ENCODE measurements at places on chromosomes 4 and X.

DNA sequence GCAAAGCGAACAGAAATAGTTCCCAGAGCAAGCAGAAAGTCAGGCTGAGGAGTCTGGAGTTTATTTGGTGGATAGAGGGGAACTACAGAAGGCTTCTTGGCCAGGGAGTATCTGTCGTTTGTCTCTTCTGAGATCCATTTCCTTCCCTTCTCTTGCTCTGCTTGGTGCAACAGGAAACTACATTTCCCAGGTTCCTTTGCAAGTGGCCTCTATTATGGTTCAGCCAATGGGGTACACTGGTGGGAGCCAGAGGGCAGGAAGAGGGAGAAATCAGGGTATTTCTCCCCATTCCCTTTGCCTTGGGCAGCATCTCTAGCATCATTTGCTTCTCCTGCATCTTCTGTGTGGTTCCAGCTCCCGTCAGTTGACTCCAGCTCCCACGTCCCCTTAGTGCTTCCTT, 142.1 kb downstream of the BCOR start:
- no peak for DNase-seq

- DNase-seq, result no peak
Measured at GRCh38 chr4:189436207-189436606, 504.5 kb upstream of the FRG1 start.

DNA sequence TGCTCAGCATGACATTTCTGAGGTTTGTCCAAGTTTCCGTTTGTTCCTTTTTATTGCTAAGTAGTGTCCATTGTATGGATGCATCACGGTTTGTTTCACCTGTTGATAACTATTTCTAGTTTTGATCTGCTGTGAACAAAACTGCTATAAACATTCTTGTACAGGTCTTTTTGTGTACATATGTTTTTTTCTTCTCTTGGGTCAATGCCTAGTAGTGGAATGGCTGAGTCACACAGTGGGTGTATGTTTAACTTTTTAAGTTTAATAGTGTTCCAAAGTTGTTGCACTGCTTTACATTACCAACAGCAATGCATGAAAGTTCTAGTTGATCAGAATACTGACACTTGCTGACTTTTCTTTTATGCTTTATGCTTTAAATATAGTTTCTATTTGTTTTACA, 76.7 kb downstream of the MAOB start:
- no peak for DNase-seq

DNA sequence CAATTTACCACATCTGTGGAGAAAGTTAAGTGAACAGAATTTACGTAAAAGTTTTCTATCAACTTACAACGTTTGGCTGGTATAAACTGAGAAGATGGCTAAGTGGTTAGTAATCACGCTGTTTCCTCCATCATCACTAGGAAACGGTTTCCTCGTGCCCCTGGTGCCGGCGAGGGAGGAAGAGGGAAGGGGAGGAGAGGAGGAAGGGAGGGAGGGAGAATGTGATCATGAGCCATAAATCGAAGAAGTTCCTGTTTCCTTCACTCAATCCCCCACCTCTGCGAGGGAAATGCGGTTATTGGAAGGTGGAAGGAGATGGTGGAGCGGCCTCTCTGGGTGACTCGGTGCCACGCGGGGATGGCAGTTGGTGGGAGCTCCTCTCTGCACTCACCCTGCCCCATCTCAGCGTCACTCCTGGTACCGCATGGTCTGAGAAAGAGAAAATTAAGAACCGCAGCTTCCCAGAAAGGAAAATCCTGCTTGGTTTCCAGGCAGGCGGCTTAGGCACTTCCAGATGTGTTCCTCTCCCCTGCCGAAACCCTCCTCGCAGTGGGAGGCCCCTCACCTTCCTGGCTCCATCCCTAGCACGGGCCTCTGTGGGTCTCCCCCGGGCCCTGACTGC, 216.8 kb downstream of the AFAP1 start:
- DNase-seq, result no peak

DNA sequence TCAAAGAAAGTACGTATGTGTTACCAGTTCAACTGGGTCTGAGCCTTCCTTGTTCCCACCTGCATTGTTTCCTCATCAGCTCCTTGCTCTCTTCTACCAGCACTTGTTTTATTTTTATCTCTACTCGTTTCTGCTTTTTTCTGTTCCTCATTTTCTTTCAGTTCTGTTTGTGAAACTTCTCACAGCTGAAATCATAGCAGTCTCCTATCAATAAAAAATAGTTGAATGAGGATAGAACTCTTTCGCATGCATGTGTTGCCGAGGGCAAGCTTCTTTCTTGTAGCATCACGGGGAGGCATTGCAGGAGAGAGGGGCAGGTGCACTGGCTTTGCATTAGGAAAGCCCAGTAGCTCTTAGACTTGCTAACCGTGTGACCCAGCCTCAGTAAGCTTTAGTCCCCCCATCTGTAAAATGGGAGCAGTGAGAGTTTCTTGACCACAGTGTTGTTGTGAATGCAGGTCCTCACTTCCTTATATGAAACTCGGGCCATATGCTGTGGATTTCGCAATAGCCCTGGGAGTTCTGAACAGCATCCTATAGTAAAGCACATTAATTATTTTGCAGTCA, 24.7 kb downstream of the OFD1 start:
- DNase-seq, result no peak

DNA sequence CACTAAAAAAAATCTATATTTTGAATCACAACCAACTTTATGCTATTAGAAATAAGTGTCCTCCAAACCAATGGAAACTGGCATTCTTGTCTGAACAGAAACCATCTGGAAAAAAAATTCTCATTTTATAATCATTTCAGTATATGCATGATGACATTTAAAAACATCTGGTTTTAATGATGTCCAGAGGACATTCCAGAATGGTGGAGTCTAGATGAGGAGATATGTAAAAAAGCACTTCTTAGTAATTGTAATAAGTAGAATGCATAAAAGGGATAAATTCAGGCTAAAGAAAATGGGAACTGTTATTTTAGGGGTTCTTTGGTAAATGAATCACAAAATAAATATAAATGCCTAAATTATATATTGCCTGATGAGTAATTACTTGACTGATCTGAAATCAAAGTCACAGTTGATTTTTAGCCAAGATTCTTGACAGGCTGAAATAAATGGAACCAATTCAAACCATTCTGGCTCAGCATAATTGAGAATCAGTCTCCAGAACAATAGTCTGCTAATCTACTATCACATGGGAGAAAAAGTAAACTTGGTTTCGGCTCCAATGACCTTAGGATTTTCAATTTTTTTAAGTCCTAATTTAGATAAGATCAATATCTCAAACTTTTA, 636.6 kb downstream of the FAT4 start:
- peak; percentile 33 for DNase-seq

DNA sequence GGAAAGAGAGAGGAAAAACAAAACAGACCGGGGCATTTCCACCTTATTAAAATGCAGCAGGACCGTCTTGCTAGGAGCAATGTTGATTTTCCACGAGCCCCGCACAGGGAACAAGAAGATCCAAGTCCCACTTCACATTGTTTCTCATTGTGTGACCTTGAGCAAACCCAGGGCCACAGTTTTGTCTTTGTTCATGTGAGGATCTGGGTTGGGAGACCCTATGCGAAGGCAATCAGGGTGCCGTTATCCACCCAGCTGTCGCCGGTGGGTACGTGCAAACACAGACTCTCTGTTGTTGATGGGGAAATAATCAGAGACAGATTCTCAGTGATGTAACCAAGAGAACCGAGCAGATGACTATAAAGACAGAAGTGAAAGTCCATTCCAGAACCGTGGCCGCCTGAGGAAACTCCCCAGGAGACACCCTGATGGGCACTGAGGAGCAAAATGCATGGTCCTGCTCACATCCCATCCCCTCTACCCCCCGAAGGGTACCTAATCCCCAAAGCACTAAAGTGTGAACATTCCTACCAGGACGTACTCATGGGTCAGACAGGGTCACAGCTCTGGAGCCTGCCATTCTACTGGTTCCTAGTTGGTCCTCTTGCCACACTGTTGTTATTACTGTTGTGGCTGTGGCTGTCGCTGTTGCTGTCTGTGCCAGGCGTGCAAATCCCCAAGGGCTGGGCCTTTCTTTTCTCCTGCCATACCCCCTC, 102.7 kb upstream of the RBPJ start:
- DNase-seq, result peak; percentile 65

DNA sequence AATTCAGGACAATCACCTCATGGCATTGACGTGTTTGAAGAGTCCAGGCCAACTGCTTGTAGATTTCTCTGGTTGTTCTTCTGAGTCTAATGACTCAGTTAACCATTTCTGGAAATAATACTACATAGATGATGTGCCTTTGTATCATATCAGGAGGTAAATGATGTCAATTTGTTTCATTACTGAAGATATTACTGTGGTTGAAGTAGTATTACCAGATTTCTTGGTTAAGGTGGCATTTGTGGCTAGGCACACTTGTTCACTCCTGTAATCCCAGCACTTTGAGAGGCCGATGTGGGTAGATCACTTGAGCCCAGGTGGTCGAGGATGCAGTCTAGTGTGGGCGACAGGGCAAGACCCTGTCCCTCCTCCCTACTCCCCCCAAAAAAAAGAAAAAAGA, 15.7 kb downstream of the RPL9 start:
- DNase-seq, result no peak

- peak; percentile 14 for DNase-seq
Measured at GRCh38 chr4:155667568-155668511, 1.2 kb downstream of the GUCY1A1 start.

- no peak for DNase-seq
Measured at GRCh38 chrX:42021058-42021457, 97.7 kb upstream of the CASK start.

- no peak for DNase-seq
Measured at GRCh38 chrX:131187206-131187605, 101.9 kb downstream of the IGSF1 start.

- no peak for DNase-seq
Measured at GRCh38 chr4:105025263-105026017, 121.2 kb upstream of the TET2 start.

- peak; percentile 9 for DNase-seq
Measured at GRCh38 chr4:123304151-123304964, 92.2 kb upstream of the SPRY1 start.

GRCh38 chrX:44651358-44651757, 108.7 kb upstream of the FUNDC1 start:
- peak; percentile 15 for DNase-seq

Data from midbrain (tissue), 1 donor.